MCF 10A (cell line): ENCODE measurements at places on chromosomes 7 and 10.
A peak's percentile ranks its signal among the peaks of the same experiment; 100 is the strongest.

DNA sequence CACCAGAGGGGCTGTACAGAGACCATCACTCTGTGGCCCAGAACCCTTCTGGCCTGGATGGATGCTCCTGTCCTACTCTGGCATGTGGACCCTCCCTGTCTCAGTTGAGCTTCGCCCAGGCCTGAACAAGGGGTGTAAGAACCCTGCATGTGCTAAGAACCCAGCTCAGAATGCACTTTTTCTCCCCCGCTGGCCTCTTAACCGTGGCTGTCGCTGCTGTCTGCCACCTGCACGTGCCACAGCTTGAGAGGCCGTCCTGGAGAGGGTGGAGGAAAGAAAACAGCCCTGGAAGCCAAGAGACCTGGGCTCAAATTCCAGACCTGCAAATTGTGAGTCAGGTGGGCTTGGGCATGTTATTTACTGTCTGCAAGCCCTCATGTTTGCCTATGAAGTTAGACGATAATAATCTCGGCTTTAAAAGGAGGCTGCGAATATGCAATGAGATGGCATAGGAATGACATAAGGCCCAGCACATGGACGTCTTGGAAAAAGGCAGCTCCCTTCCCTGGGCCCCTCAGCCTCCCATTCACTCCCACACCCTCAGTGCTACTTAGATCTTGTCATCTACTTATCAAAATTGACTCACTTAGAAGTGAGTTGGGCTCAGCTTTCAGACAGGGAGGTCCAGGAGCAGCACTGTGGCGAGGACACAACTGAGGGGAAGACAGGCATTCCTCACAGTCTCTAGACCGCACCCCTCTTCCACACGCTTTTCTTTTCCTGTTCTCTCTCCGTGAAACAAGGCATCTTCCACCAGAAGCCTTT is 31.4 kb downstream of the FIGNL1 start:
- no peak for DNase-seq

GRCh38 chr10:58782876-58783851 is 270.5 kb downstream of the BICC1 start:
- DNase-seq = peak; percentile 20

DNA sequence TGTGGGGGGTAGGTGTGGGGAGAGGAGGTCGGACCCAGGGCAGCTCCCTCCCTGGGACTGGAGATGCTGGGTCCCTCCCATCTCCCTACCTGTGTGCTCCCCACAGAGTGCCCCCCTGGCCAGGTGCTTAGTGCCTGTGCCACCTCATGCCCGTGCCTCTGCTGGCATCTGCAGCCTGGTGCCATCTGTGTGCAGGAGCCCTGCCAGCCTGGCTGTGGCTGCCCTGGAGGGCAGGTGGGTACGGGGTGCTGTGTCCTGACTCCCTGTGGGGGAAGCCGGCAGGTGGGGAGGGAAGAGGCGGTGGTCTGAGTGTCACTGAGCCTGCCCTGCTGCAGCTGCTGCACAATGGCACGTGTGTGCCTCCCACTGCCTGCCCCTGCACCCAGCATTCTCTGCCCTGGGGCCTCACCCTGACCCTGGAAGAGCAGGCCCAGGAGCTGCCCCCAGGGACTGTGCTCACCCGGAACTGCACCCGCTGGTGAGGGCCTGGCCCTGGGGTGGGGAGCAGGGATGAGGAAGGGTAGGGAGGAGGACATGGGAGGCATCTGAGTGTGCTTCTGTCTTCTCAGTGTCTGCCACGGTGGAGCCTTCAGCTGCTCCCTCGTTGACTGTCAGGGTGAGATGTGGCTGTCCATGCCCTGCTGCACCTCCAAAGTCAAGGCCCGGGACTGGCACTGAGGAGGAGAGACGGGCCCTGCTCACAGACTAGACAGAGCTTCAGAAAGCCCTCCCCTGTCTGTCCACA is 11.7 kb upstream of the ZNF862 start:
- no peak for DNase-seq

DNA sequence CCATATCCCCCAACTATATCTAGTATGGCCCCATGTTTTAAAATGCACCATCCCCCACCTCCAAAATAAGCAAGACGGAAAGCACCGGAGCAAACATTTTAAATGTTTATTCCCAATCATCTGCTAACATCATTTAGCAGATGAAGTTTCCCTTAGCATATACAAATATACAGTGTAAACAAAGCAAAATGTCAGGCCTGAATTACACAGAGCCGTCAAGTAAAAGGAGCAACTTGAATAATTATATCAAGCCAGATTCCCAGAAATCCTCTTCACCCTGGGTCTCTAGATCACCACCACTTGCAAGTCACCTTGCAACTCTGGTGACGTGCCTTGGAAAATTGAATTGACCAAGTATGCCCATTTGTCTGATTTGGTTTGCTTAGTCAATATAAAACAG is 91.6 kb upstream of the COL1A2 start:
- DNase-seq = no peak

DNA sequence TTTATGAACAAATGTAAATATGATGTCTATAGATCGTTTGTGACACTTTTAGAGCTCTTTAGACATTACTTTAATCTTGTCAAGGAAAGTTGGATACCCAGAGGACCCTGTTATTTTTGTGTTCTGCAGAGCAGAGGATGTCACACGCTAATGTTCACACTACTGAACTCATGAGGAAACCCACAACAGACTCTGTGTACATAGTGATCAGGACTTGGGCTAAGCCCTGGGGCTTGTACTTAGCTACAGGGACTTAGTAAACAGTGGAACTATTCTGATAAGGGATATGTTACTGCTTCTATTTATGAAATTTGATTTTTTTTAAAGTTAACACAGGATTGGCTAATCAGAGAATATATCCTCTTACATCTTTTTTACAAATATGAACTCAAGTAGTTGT is 36.1 kb upstream of the ZNF518A start:
- no peak for DNase-seq

GRCh38 chr7:37245590-37245989 is 203.1 kb downstream of the ELMO1 start:
- no peak for DNase-seq

DNA sequence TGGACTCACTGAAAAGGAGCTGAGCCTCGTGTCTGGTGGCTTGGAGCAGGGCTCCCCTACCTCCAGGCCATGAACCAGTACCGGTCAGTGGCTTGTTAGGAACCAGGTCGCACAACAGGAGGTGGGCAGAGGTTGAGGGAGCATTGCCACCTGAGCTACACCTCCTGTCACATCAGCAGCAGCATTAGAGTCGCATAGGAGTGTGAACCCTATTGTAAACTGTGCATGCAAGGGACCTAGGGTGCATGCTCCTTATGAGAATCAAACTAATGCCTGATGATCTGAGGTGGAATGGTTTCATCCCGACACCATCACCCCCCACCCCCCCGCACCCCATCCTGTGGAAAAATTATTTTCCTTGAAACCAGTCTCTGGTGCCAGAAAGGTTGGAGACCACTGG is 50.4 kb downstream of the TSPAN15 start:
- DNase-seq = no peak

GRCh38 chr7:132895231-132895630 is 186.7 kb downstream of the CHCHD3 start:
- DNase-seq = no peak

- DNase-seq = no peak
Observed at GRCh38 chr7:137934941-137935883, 66.7 kb downstream of the CREB3L2 start.

DNA sequence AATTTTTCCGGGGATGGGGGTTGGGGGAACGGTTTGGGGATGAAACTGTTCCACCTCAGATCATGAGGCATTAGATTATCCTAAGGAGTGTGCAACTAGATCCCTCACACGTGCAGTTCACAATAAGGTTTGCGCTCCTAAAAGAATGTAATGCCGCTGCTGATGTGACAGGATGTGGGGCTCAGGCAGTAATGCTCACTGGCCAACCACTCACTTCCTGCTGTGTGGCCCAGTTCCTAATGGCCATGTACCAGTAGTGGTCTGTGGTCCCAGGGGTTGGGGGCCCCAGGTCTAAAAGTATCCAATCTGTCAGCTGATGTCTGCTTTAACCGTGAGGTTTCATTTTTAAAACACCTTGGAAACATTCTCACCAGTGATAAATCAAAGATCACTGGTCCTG is 2.2 kb downstream of the STN1 start:
- DNase-seq = peak; percentile 22

- no peak for DNase-seq
Observed at GRCh38 chr7:78900806-78901205, 552.7 kb downstream of the MAGI2 start.

DNA sequence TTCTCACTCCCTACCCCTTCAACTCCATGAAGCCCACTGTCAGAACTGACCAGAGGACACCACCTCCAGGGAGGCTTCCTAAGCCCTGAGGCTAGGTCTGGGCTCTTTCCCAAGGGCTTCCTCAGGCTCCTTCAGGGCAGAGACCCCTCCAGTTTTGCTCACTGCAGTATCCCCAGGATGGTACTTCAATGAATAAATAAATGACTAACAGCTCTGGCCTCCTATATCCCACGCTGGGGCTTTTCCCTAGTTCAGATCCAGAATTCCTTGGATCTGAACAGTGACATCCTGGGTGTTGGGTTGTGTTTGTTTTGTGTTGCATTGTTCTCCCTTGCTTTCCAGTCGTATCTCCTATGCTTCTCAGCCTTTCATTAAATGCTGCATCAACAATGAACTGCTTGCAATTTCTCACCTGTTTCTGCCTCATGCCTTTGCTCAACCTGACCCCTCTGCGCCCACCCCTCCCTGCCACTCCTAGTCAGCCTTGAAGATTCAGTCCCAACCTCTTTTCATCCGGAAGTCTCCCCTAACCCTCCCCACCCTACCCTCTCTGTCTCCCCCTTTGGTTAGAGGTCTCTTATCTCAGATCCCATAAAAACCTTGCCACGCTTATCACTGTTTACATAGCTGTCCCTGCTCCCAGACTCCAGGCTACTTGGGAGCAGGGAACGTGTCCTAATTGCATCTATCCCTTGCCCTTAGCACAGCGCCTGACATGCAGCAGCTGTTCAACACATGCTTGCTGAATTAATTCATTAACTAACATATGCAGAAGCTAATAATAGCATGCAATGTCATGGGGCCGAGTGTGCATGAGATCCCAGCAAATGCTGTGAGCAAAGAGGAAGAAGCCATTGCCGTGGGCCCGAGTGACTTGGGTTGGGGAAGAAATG is 41.7 kb downstream of the PPP1R3C start:
- DNase-seq = peak; percentile 43

DNA sequence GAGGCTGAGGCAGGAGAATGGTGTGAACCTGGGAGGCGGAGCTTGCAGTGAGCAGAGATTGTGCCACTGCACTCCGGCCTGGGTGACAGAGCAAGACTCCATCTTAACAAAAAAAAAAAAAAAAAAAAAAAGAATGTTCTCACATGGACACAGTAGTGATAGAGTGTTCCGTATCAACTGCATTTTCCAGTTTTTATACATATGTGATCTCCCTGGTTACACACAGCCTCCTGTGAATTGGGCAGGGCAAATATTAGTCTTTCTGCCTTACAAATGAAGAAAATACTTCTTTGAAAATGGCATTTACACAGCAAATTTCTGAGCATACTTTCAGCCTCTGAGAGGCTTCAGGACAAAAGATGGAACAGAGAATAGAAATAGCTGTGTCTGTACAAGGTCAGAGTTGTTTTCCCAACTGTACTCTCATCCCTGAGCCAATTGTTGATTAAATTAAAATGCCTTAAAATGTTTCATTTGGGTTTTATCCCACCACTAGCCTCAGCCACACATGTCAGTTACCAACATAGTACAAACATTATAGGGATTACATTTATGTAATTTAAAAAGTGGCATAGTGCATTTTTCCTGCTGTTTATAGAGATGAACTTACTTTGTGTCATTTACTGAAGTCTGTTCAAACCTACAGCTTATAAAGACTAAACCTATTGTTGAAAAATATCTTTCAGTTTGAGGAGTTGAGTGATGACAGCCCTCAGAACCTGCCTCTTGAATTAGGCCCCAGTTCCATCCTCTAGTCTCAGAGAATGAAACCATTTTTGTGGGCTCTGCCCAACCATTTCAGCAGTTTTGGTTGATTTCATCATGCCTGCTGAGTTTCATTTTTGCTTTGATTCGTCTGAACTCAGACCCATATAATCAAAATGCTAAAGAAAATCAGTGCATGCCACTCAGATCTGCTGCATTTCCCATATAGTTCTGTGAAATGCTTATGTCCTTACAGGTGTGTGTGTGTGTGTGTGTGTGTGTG is 609.4 kb upstream of the C7orf33 start:
- no peak for DNase-seq

DNA sequence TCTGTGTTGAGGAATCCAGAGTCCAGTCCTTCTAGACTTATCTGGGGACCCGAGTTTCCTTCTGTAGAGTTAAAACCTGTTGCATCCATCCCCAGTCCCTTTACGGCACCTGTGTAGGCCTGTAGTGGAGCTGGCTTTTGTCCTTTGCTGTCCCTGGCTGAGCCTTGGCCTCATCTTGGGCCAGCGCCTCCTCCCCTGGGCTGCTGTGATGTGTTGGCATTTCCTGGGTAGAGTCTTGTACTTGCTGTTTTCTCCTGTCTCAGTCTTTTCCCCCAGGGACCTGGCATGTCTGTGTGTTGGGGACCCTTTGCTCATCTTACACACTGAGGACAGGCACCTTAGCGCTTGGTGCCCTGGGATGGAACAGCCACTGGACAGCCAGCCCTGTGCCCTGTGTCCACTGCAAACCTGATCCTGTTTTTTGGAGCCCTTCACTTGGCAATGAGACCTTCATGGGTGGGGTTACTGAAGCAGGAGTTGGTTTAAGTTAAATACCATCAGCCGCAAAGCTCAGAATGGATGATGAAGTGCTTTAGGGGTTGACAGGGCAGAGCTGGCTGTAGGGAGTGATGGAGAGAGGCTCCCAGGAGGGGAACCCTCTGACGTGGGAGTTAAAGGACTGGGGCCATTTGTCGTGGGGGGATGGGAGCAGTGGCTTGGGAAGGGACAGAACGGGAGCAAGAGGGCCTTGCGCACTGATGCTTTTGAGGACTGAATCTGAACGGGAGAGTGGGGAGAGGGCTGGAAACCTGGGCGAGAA is 50.9 kb downstream of the CUX1 start:
- no peak for DNase-seq

- no peak for DNase-seq
Observed at GRCh38 chr7:155338632-155339320, 41.1 kb downstream of the INSIG1 start.

GRCh38 chr7:154861589-154861988 is 141.3 kb downstream of the PAXIP1 start:
- DNase-seq = no peak

DNA sequence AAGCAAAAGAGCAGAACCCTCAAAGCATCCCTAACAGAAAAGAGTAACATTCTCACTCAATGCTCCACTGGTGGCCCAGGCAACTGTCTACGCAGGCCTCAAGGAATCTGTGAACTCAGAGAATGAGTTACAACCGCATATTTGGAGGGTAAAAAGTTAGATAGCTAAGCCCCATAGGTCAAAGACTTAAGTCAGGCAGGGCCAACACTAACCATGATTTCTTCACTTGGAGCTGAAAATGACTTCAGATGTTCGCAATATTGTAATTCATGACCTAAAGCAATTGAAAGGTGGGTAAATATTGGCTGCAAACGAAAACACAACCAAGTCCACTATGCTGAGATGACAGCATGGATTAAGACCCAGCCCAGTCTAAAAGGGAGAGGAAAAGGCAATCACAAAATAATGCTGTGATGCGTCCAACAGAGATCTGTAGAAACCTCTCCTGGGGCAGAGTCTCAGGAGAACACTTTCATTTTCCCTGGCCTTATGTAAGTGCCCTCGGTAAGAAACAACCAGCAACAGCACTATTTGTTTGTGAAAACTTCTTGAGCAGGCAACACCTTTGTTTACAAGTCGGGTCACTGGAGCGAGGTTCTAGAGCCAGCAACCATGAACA is 176.5 kb downstream of the TNS3 start:
- no peak for DNase-seq
